A549 treated with dexamethasone at 1 μM for 4 hours (cell line): ENCODE measurements at places on chromosomes 7 and 10. TPM values are rescaled to one million over a fixed set of nuclear protein-coding genes. Genes with fewer than 3 reads are reported as not detected.

Gene LLCFC1
- not detected in 5 replicates for total RNA-seq

Gene CREB5
- 3.5 to 5.9 TPM (median 4.4 TPM) in 5 replicates for total RNA-seq

Gene TBL2
- 46.1 to 52.6 TPM (median 50.4 TPM) in 5 replicates for total RNA-seq

Gene IMMP2L
- total RNA-seq = 14.3 to 22.4 TPM (median 21.1 TPM) in 5 replicates

Gene RBM33
- 17.1 to 35.0 TPM (median 30.0 TPM) in 5 replicates for total RNA-seq

Gene TET1
- 0.49 to 0.82 TPM (median 0.71 TPM) in 5 replicates for total RNA-seq

Gene NACAD
- total RNA-seq = 0.20 to 0.46 TPM (median 0.28 TPM) in 5 replicates

Gene PNLIPRP1
- not detected in 5 replicates for total RNA-seq

Gene IL2RA
- total RNA-seq = not detected in 5 replicates

Gene HOXA5
- 4.3 to 6.1 TPM (median 5.0 TPM) in 5 replicates for total RNA-seq

Gene MMRN2
- total RNA-seq = 0.66 to 1.5 TPM (median 0.81 TPM) in 5 replicates

Gene PLPP4
- 0.15 to 0.50 TPM (median 0.26 TPM) in 4 of 5 replicates, not detected in the other for total RNA-seq

Gene PPIF
- total RNA-seq = 120 to 153 TPM (median 122 TPM) in 5 replicates
